ENCODE measurements at places on chromosomes 12 and 14.

DNA sequence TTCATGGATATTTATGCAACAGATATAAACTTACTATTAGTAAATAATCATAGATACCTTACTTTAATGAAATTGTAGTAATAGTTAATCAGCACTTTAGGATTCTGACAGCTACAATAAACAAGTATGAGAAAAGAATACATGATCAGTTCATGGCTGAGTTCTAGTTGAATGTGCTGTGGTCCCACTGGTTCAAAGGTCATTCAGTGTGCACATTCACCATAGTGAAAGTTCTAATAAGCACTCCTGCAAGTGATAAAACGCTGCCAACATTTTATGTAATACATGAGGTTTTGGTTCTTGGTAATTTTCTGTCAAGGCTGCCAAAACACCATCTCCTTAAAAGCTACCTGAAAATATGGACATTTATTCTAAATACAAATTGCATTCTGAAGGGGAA is 92.6 kb downstream of the NUMB start:
- no peak for DNase-seq

GRCh38 chr12:51590347-51591015 is 552 bp upstream of the SCN8A start:
- peak; percentile 4 for DNase-seq

- no peak for DNase-seq
These were observed 75.9 kb upstream of the TMPO start for GRCh38 chr12:98439471-98439951.

- DNase-seq = no peak
These were observed 676 bp downstream of the MRPL42 start for GRCh38 chr12:93468008-93468371.

GRCh38 chr12:29891792-29892191 is 108.0 kb upstream of the TMTC1 start:
- no peak for DNase-seq

DNA sequence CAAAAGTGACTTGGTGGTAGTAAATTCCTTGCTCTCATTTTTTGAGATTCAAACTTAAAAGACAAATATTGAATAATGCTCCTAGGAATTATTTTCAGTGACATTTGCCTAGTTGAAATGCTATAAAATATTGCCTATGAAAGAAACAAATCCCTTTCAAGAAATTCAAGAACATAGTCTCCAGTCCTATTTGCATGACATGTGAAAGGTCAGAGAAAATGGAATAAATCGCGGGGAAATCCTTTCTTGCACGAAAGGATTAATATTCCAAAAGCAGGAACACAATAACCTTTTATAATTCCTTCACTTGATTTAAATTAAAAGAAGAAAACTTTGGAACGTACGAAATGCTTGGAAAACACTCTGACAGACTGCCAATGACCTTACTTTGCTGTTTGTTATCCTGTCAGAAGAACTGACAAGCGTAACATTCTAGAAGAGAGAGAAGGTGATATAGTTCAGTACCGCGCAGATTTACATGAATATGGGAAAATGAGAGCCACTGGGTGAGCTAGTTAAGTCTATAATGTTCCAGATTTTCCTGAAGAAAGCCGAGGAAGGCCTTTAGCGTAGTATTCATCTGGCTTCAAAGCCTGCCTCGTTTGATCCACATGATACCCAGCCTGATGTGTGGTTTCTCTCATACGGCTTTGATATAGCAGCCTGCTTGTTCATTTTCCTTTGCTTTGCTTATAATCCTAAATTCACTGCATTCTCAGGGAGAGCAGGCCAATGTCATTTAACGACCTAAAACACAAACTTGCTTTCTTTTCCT is 103.0 kb downstream of the PRIMA1 start:
- DNase-seq = no peak

DNA sequence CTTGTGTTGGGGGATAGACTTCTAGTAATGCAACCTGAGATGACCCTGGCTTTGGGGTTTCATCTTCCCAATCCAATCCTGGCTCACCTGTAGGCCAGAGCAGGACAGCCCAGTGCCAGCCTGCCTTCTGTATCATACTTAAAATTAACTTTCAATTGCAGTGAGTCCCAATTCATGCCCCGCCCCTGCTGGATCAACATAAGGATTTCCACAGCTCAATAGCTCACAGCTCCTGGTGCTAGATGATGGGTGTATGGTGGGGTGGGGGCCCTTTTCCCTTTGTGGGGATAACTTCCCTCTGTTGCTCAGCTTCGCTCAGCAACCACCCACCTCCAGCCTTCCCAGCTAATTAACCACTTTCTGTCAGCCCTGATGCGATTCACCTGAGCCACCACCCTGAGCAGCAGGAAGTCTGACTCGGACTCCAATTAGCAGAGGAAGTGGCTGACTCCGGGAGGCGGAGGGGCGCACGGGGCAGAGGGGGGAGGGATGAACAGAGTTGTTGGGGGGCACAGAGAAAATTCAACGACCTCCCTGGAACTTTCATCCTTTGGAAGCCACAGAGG is 24.3 kb upstream of the CHGA start:
- no peak for DNase-seq

- no peak for DNase-seq
These were observed 164.9 kb upstream of the ATF7IP start for GRCh38 chr12:14200598-14200997.

GRCh38 chr14:106694638-106695393 is 1168.4 kb downstream of the TMEM121 start:
- DNase-seq = no peak

DNA sequence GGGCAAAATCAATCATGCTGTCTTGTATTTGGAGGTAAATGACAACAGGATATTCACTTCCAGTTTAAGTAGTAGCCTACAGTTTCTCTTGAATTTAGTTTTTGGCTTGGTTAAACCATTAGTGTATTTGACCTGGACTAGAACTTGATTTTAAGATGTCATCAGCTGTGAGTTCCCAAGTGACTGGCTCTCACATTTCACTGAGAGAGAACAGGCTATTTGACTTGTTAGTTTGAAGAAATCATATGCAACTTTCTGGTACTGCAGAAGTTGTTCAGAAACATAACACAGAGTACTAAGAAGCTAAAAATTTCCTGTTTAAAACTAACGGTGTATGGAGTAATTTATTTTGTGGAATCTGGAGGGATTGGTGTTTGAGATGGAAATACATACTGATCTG is 22.3 kb downstream of the MNAT1 start:
- DNase-seq = no peak

- DNase-seq = no peak
These were observed 103.9 kb downstream of the BBS10 start for GRCh38 chr12:76244300-76244699.

GRCh38 chr12:53190108-53190729 is 9.5 kb upstream of the CSAD start:
- no peak for DNase-seq

DNA sequence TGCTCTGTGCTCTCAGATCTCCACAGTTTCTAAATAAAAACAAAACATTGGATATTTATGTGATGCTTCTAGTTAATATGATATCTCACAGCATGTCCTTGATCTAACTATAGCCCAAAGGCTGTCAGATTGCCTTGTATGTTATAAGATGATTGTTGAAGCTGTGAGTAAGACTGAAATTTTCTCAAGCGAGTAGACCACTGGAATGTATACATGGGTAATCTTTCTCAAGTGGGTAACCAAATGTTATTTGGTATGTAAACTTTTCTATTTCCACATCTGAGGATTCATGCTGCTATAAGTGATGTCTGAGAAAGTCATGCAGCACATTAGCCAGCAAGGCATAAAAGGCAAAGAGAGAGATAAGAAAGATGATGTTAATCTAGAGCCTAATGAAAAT is 886.7 kb downstream of the NRXN3 start:
- no peak for DNase-seq

DNA sequence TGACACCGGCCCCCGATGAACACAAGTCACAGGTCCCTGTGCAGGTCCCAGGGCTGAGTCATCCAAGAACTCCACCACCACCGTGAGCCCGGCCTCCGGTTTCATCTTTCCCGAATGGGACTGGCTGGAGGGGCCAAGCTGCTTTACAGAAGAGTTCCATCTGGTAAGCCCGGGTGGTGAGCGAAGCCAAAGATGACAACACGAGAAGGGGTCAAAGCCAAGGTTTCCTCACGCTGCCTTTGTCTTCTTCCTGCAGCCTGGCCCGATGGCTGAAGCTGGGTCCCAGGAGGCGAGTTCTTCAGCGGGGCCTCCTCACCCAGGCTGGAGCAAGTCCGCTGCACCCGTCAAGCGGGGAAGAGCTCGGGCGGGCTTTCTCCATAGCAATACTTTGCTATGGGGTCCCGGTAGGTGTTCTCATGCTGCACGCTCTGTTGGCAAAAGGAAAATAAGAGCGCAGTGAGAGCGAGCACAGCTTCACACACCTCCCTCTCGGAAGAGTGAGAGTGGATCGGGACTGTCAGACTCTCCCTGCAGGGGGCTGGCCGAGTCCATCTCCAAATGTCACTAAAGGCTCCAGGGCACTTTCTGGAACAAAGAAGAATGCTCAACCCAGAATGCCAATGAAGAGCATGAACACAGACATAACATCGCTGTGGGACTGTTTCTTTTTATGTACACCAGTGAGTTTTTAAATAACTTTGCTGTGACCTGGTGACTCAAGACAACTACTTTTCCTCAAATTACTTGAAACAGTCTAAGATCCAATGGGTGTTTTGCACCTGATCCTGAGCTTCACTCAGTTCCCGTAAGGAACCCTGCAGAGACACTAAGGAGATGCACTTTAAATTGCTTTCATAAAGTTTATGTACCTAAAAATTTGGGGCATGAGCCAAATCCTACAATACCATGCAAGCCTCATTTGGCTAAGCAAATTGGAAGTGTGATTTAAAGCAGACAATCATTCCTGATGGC is 20.1 kb downstream of the SPRING1 start:
- no peak for DNase-seq

DNA sequence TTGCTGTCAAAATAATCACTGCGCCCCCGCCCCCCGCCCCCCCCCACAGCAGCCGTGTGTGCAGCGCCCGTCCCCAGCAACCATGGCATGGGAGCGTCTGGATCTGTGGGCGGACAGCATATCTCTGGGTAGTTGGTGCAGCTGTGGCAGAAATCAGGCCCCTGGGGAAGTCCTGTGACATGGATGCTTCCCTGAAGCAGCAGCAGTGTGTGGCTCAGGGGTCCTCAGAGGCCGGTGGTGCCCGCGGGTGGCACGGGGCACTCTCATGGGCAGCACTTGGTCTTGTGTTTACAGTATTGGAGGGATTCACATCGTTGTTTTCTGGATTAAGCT is 19.2 kb downstream of the XRCC3 start:
- DNase-seq = no peak
